Dorsolateral prefrontal cortex (tissue), 122 donors: ENCODE measurements at places on chromosomes 3 and 15. TPM values are rescaled to one million over a fixed set of nuclear protein-coding genes. Genes with fewer than 3 reads are reported as not detected.

GABRR3 gene
- total RNA-seq = 0.35 TPM

EPHA3 gene
- total RNA-seq = 5.1 TPM

ZNF662 gene
- total RNA-seq = 13.1 TPM

PDZRN3 gene
- 27.0 TPM for total RNA-seq

CPNE9 gene
- 29.1 TPM for total RNA-seq

SPATA12 gene
- not detected for total RNA-seq

MYL3 gene
- total RNA-seq = 3.1 TPM

DLEC1 gene
- 1.4 TPM for total RNA-seq

A4GNT gene
- not detected for total RNA-seq

SLC25A26 gene
- total RNA-seq = 43.7 TPM

FAN1 gene
- 39.1 TPM for total RNA-seq

ROBO1 gene
- total RNA-seq = 65.2 TPM

RETNLB gene
- total RNA-seq = not detected

CKMT1A gene
- 57.1 TPM for total RNA-seq

CLRN1 gene
- total RNA-seq = not detected

HIGD2B gene
- not detected for total RNA-seq

C2CD4A gene
- total RNA-seq = not detected

FES gene
- 12.9 TPM for total RNA-seq

LRRN1 gene
- total RNA-seq = 29.8 TPM

PARL gene
- 38.2 TPM for total RNA-seq

RPL29 gene
- 270 TPM for total RNA-seq

P2RY12 gene
- 13.1 TPM for total RNA-seq
